ENCODE measurements at places on chromosomes 5 and 9. TPM values are rescaled to one million over a fixed set of nuclear protein-coding genes. Genes with fewer than 3 reads are reported as not detected.

LEAP2 gene
- total RNA-seq, result 2.5 TPM

IL9 gene
- not detected for total RNA-seq

GZMA gene
- total RNA-seq, result not detected

GRCh38 chr5:14184082-14184481 lies 40.9 kb downstream of the TRIO start:
- H3K36me3 ChIP-seq, result no peaks in the 10 kb centered on the region
- H3K27me3 ChIP-seq, result no peaks in the 10 kb centered on the region
- DNase-seq, result no peak

- no peak overlapping the region for H3K4me3 ChIP-seq
- no peaks in the 10 kb centered on the region for H3K36me3 ChIP-seq
- no peak overlapping the region for H3K27ac ChIP-seq
- no peak for DNase-seq
- H3K27me3 ChIP-seq, result peaks cover 5% of the 10 kb centered on the region
- no peaks in the 10 kb centered on the region for H3K4me1 ChIP-seq
Observed at GRCh38 chr5:175257128-175257846, 186.7 kb downstream of the DRD1 start.

DNA sequence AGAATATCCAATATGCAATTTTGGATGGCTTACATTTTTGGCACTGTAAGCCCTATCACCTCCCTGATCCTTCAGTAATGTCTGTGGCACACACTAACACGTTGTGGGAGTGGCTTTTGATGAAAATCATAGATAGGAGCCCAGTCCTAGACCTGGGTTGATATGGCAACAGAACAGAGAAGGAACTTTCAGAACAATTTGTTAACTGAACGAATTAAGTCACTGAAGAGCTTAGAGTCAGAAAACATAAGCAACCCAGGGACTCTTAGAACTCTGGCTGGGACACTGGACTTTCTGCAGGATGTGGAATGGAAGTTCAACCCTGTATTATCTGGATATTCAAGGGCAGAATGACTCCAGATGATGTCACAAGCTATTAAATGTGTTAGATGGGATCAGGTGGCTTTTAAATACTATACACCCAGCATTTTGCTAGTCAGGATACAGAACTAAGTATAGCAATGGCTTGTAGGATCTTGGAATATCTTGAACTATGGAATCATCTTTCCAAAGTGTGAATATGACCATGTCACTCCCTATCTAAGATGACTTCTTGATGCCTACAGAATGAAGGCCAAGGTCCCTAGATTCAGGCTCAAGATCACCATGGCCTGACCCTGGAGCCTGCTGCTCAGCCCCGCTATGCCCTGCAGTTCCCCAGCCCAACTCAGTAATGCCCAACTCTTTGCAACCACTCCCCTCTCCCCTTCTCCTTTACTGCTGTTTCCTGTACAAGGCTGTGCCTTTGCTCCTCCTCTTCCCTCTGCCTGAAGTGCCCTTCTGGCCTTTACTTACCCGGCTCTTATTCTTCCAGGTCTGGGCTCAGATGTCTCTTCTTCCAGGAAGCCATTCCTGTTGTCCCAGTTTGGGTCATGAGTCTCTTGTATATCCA lies 42.8 kb downstream of the VLDLR start:
- H3K4me1 ChIP-seq, result peaks cover 13% of the 10 kb centered on the region
- no peak for DNase-seq
- peaks cover 2% of the 10 kb centered on the region for H3K27me3 ChIP-seq
- no peak overlapping the region for H3K4me3 ChIP-seq
- H3K36me3 ChIP-seq, result peaks cover 7% of the 10 kb centered on the region
- H3K27ac ChIP-seq, result no peak overlapping the region

DNA sequence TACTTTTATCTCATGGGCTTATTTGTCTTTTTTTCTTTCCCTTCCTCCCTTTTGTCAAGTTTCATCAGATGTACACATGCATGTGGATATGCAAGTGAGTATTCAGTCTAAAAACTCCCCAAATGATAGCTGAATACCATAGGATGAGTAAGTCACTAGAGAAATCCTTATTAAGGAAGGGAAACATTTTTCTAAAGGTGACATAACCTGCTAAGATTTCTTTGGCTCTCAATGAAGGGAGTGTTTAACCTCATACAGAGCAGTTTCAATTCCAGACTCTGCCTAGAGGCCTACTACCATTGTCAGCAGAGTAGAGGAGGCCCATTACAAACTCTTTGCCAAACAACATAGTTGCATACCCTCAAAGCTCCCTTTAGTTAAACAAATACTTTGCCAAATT lies 192.4 kb downstream of the ARHGEF28 start:
- H3K4me1 ChIP-seq, result peaks cover 17% of the 10 kb centered on the region
- H3K27ac ChIP-seq, result peak overlapping the region; percentile 29
- H3K36me3 ChIP-seq, result peaks cover 13% of the 10 kb centered on the region
- H3K4me3 ChIP-seq, result no peak overlapping the region

DNA sequence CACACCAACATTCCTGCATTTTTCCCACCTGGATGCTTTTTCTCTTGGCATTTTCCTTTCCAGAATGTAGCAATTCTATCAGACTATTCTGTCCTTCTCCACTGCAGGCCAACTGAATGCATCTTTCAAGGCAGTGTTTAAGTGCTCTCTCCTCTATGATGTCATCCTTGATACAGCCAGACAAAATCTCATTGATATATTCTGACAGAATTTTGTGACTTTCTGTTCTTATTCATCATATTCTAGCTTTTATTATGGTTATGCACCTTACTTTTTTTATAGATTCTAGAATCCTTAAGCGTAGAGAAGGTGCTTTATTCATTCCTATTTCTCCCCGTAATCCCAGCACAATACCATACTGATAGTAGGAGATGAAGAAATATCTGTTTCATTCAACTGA lies 355.5 kb upstream of the CCNH start:
- DNase-seq, result no peak
- peaks cover 18% of the 10 kb centered on the region for H3K27me3 ChIP-seq
- H3K4me1 ChIP-seq, result no peaks in the 10 kb centered on the region
- H3K4me3 ChIP-seq, result no peak overlapping the region
- no peak overlapping the region for H3K27ac ChIP-seq
- H3K36me3 ChIP-seq, result no peaks in the 10 kb centered on the region

- no peaks in the 10 kb centered on the region for H3K36me3 ChIP-seq
- no peaks in the 10 kb centered on the region for H3K27me3 ChIP-seq
- no peak overlapping the region for H3K27ac ChIP-seq
- H3K4me1 ChIP-seq, result no peaks in the 10 kb centered on the region
Observed at GRCh38 chr5:39640552-39640951, 215.8 kb upstream of the DAB2 start.

DNA sequence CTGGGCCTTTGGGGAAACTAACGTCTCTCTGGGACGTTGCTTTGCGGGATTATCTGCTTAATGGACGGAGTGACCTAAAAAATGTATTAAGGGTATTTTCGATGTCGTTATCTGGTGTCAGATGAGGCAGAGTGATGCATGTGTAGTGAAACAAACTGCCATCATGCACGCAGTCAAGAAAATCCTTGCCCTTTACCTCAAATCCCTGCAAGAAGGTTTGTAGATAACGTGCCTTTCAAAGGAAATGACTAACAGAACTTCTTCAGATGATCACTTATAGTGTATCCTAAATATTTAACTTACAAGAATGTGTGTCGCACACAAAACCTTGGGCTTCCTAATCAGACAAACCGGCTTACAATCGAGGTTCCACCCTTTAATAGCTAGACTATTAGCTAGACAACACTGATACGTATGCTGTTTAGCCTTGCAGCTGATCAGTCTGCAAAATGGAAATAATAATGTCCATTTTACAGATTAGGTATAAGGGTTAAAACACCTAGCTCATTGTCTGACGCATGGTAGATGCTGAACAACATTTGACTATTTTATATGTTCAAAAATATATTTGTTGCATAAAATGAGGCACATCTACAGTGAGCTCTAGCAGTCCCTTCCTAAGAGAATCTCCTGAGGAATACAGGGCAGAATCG lies 541 bp upstream of the TBCA start:
- peak overlapping the region; percentile 95 for H3K27ac ChIP-seq
- no peak for DNase-seq
- H3K27me3 ChIP-seq, result no peaks in the 10 kb centered on the region
- H3K4me3 ChIP-seq, result peak overlapping the region; percentile 93

DNA sequence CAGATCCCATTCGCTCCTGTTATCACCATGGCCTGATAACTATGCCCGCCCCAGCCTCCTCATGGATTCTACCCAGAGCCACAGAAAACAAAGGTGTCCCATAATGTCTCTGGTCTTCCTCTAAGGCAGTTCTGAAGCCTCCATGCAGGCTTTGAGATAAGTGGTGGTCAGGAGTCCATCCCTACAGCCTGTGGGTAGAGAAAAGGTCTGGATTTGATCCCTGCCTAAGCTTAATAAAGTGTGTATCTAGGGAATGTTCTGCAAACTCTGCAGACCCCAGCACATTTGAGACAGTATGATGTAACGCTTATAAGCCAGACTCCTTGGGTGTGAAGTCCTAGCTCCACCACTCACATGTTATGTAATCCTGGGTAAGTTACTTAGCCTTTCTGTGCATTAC lies 187.3 kb downstream of the MAPKAP1 start:
- H3K36me3 ChIP-seq, result peaks cover 12% of the 10 kb centered on the region
- no peak overlapping the region for H3K4me3 ChIP-seq
